ENCODE measurements at places on chromosomes 1 and 21. TPM values are rescaled to one million over a fixed set of nuclear protein-coding genes. Genes with fewer than 3 reads are reported as not detected.

SELENBP1 gene
- 49.1 TPM for total RNA-seq

- DNase-seq, result peak; percentile 37
- peaks cover 21% of the 10 kb centered on the region for H3K4me1 ChIP-seq
- no peak overlapping the region for H3K4me3 ChIP-seq
- no peak overlapping the region for H3K27ac ChIP-seq
- no peaks in the 10 kb centered on the region for H3K36me3 ChIP-seq
Measured at GRCh38 chr1:228206582-228207351, 1.1 kb upstream of the OBSCN start.

DNA sequence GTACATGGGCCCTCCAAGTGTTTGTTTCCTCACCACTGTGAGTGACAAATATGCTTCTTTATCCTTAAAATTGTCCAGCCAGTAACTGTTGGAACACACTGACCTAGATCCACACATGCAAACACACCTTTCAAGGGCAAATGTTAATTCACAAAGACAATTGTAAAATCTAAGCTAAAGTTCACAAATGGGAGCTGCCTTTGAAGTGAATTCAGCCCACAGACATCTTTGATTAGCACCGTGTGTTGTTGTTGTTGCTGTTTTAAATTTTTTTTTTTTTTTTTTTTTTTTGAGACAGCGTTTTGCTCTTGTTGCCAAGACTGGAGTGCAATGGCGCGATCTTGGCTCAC is 52.3 kb upstream of the SLC16A1 start:
- H3K4me3 ChIP-seq, result no peak overlapping the region
- no peaks in the 10 kb centered on the region for H3K36me3 ChIP-seq
- H3K27ac ChIP-seq, result no peak overlapping the region
- no peaks in the 10 kb centered on the region for H3K4me1 ChIP-seq
- DNase-seq, result no peak
- H3K27me3 ChIP-seq, result no peaks in the 10 kb centered on the region

DNA sequence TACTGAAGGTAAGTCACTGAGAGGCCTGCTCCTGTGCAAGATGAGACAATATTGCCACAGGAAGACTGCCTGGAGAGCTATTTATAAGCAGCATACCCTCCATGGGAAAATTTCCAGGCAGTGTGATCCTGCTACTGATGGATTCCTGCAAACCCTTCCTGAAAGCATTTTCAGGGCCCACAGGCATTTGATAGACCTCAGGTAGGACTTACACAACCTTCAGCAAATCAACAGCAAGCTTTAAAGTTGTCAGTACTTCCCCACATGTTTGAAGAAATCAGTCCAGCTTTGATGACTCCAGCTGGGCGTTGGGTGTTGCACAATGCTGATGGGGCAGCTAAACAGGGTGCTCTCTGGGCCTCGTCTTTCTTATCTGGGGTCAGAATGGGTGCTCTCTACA is 108.8 kb downstream of the PLXNA2 start:
- no peaks in the 10 kb centered on the region for H3K27me3 ChIP-seq
- H3K27ac ChIP-seq, result peak overlapping the region; percentile 24
- H3K4me3 ChIP-seq, result no peak overlapping the region
- no peaks in the 10 kb centered on the region for H3K36me3 ChIP-seq
- DNase-seq, result no peak

- no peak overlapping the region for H3K4me3 ChIP-seq
- DNase-seq, result no peak
- H3K36me3 ChIP-seq, result no peaks in the 10 kb centered on the region
- H3K4me1 ChIP-seq, result no peaks in the 10 kb centered on the region
- H3K27ac ChIP-seq, result no peak overlapping the region
Measured at GRCh38 chr1:50523548-50523947, 100.3 kb upstream of the DMRTA2 start.

- H3K27me3 ChIP-seq, result no peaks in the 10 kb centered on the region
- H3K27ac ChIP-seq, result no peak overlapping the region
- no peaks in the 10 kb centered on the region for H3K4me1 ChIP-seq
- no peak overlapping the region for H3K4me3 ChIP-seq
- DNase-seq, result no peak
- no peaks in the 10 kb centered on the region for H3K36me3 ChIP-seq
Measured at GRCh38 chr1:212769459-212770167, 22.0 kb downstream of the NSL1 start.

DNA sequence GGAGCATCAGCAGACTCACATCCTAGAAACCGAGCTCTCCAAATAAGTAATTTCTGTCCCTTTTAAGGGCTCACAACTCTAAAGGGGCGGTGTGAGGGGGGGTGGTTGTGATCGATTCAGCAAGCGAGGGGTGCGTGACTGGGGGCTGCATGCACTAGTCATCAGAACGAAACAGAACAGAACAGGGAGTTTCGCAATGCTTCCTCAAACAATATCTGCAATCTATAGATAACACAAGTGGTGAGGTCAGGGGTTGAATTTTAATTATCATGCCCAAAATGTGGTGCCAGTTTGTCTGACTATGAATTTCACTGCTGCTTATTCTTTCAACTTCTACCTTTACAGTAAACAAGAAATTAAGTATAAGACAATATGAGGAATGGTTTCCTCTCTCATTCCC is 1003.0 kb upstream of the NCAM2 start:
- H3K27me3 ChIP-seq, result no peaks in the 10 kb centered on the region
- no peak overlapping the region for H3K4me3 ChIP-seq
- H3K4me1 ChIP-seq, result no peaks in the 10 kb centered on the region

C1orf216 gene
- 9.1 TPM for total RNA-seq

- DNase-seq, result no peak
- no peaks in the 10 kb centered on the region for H3K27me3 ChIP-seq
- H3K4me3 ChIP-seq, result no peak overlapping the region
- H3K4me1 ChIP-seq, result no peaks in the 10 kb centered on the region
- H3K36me3 ChIP-seq, result no peaks in the 10 kb centered on the region
- no peak overlapping the region for H3K27ac ChIP-seq
Measured at GRCh38 chr1:240363315-240363714, 248.6 kb downstream of the GREM2 start.

PNRC2 gene
- 107 TPM for total RNA-seq

GRCh38 chr1:1239227-1239613 is 7.2 kb downstream of the B3GALT6 start:
- no peak overlapping the region for H3K4me3 ChIP-seq
- no peak for DNase-seq
- peaks cover 25% of the 10 kb centered on the region for H3K4me1 ChIP-seq
- H3K36me3 ChIP-seq, result no peaks in the 10 kb centered on the region
- no peak overlapping the region for H3K27ac ChIP-seq

DNA sequence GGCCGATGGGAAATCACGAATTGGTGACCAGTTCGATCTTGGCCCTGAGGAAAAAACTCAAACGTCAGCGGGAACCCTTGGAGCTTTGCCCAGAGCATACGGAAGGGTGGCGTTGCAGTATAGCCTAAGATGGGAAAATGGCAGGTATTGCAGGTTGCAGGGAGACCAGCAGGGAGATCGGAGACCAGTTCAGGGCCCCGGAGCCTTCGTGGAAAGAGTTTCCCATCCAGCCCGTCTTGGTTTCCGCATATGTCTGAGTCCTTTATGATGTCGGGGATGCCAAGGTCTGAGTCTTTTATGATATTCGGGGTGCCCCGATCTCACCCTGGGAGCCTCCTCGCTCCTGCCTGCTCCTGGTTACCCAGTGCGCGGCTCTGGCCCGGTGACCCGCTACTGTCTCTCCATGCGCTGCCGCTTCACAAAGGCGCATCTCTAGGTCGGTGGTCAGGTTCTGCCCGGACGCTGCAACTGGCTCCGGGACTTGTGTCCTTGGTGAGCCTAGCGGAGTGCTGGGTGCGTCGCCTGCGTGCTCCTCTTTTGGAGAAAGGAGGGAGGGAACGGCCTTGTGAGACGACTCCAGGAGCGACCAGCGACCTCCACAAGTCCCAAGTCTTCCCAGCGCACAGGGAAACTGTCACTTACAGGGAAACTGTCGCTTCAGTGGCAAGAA is 94.2 kb downstream of the PRKAB2 start:
- H3K4me3 ChIP-seq, result no peak overlapping the region
- H3K27me3 ChIP-seq, result peaks cover 9% of the 10 kb centered on the region
- no peaks in the 10 kb centered on the region for H3K36me3 ChIP-seq
- no peaks in the 10 kb centered on the region for H3K4me1 ChIP-seq
- no peak overlapping the region for H3K27ac ChIP-seq
- DNase-seq, result no peak

DNA sequence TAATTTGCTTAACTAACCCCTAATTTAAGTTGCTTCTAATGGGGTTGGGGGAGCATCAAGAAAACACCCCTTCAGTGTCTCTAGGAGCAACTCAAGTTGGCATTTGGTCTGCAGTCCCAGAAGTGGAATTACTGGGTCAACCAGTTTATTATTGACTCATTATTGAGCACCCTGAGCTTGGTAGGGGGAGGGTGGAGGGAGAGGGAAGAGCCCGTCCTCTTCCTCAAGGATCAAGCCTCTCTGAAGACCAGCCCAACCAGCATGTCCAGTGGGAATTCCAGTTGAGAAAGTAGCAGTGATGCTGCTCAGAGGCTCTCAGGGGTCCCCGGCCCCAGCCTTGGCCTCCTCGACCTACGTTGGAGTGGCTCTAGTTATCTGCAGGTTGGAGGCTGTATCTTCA is 2.1 kb upstream of the PLA2G2F start:
- DNase-seq, result no peak
- no peaks in the 10 kb centered on the region for H3K36me3 ChIP-seq
- H3K27ac ChIP-seq, result no peak overlapping the region
- no peak overlapping the region for H3K4me3 ChIP-seq

GRCh38 chr1:163874070-163874469 is 552.3 kb downstream of the NUF2 start:
- DNase-seq, result no peak
- no peaks in the 10 kb centered on the region for H3K4me1 ChIP-seq
- no peak overlapping the region for H3K4me3 ChIP-seq
- H3K27ac ChIP-seq, result no peak overlapping the region
- H3K36me3 ChIP-seq, result no peaks in the 10 kb centered on the region

THEM4 gene
- 18.6 TPM for total RNA-seq

CYP4A11 gene
- total RNA-seq, result 14.1 TPM

- no peak overlapping the region for H3K4me3 ChIP-seq
- no peak for DNase-seq
- H3K4me1 ChIP-seq, result peaks cover 19% of the 10 kb centered on the region
- no peak overlapping the region for H3K27ac ChIP-seq
Measured at GRCh38 chr21:15001857-15002606, 62.8 kb downstream of the NRIP1 start.

EXO1 gene
- total RNA-seq, result 5.0 TPM

DNA sequence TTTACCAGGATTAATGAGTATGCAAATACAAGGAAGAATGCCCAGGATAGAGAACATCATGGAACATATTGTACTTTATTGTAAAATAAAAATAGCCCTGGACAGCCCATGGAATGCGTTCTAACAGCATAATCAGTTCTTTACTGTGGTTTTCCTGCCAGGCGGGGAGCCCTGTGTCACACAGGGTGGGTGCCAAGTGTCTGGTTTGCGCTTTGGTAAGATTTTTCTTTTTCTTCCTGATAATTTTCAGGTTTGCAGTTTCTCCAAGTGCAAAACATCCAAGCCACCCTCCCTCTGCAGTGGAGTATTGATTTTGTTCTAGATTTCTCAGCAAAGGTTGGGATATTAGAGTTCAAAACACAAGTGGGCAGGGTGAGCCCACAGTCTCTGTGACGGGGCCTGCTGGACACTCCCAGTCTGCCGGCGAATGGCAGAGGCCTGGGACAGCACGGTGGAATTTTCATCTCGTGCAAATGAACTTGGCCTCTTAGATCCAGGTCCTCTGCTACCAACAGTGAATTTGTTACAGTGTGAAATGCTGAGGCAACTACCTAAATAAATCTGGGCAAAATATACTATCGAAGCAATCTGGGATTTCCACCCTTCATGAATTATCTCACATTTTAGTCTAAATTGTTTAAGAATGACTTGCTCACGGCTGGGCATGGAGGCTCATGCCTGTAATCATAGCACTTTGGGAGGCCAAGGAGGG is 15.6 kb upstream of the KCNJ15 start:
- H3K27me3 ChIP-seq, result no peaks in the 10 kb centered on the region
- H3K27ac ChIP-seq, result no peak overlapping the region
- H3K36me3 ChIP-seq, result no peaks in the 10 kb centered on the region
- H3K4me1 ChIP-seq, result peaks cover 5% of the 10 kb centered on the region
- no peak for DNase-seq
- H3K4me3 ChIP-seq, result no peak overlapping the region

DNA sequence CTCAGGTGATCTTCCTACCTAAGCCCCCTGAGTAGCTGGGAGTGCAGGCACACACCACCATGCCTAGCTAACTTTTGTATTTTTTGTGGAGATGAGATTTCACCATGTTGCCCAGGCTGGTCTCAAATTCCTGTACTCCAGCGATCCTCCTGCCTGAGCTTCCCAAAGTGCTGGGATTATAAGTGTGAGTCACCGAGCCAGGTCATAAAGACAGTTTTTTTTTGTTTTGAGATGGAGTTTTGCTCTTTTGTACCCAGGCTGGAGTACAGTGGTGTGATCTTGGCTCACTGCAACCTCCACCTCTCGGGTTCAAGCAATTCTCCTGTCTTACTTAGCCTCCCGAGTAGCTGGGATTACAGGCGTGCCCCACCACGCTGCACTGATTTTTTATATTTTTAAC is 42.1 kb downstream of the KIF1B start:
- DNase-seq, result peak; percentile 30
- no peak overlapping the region for H3K4me3 ChIP-seq
- H3K4me1 ChIP-seq, result peaks cover 15% of the 10 kb centered on the region

- no peak overlapping the region for H3K4me3 ChIP-seq
- DNase-seq, result no peak
- H3K4me1 ChIP-seq, result no peaks in the 10 kb centered on the region
- no peak overlapping the region for H3K27ac ChIP-seq
- no peaks in the 10 kb centered on the region for H3K36me3 ChIP-seq
Measured at GRCh38 chr1:18527921-18528320, 47.2 kb downstream of the KLHDC7A start.

GBP7 gene
- total RNA-seq, result 0.63 TPM

WNT2B gene
- total RNA-seq, result 2.7 TPM

GRCh38 chr1:154567386-154568156 is at the start of gene CHRNB2:
Gene CHRNB2, plus strand, starts transcription at chr1:154567778. Its CDS starts 267 bp downstream, at chr1:154568045.
- peaks cover 26% of the 10 kb centered on the region for H3K27me3 ChIP-seq
- H3K4me1 ChIP-seq, result no peaks in the 10 kb centered on the region
- peak; percentile 84 for DNase-seq
- no peak within 1 kb of the TSS for H3K27ac ChIP-seq
- peak within 1 kb of the TSS; percentile 3 for H3K4me3 ChIP-seq

DNA sequence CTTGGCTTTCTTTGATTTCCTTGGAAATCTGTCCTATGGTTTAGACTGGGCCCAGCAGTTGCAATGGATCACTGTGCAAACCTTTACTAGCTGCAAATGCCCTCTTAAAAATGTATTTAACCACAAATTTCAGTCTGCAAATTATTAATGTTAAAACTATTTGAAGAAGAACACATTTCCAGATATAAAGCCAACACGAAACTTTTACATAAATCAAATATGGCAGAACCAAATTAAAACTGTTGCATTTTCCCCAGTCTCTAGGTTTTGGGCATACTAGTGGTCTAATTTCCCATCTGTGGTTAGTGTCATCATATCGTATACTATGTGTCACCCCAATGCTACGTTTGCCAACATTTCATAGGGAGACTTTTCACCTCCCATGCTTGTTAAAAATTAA is 52.3 kb downstream of the HMCN1 start:
- no peaks in the 10 kb centered on the region for H3K27me3 ChIP-seq
- H3K4me3 ChIP-seq, result no peak overlapping the region
- H3K36me3 ChIP-seq, result no peaks in the 10 kb centered on the region
- H3K4me1 ChIP-seq, result peaks cover 7% of the 10 kb centered on the region

- peaks cover 11% of the 10 kb centered on the region for H3K4me1 ChIP-seq
- H3K36me3 ChIP-seq, result no peaks in the 10 kb centered on the region
- no peaks in the 10 kb centered on the region for H3K27me3 ChIP-seq
Measured at GRCh38 chr1:37515185-37516034, 844 bp upstream of the MEAF6 start.
